ENCODE measurements at places on chromosomes 6 and 20.

DNA sequence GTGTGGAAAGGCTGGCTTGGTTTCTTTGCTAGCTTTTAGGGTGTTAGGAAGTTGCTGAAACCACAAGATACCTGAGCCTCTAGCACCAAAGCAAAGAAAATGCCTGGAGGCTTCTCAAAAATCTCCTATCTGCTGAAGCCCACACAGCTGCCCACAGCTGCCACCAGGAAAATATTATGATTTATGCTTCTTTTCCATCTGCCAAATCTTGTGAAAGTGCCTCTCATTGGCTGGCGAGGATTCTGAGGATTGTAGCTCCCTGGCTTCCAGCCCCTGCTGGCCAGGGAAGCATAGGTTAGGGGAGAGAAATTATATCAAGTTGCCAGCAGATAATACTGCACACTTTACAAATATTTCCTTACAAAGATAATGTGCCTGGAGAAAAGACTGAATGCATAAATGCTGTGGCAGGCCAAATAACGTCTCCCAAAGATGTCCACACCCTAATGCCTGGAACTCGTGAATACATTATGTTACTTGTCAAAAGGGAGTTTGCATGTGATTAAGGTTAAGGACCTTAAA is 98.4 kb downstream of the MRPL14 start:
- DNase-seq, result no peak

GRCh38 chr6:142822383-142822782 is 122.6 kb downstream of the HIVEP2 start:
- no peak for DNase-seq

GRCh38 chr20:48051794-48052474 is 266.7 kb upstream of the SULF2 start:
- DNase-seq, result no peak

DNA sequence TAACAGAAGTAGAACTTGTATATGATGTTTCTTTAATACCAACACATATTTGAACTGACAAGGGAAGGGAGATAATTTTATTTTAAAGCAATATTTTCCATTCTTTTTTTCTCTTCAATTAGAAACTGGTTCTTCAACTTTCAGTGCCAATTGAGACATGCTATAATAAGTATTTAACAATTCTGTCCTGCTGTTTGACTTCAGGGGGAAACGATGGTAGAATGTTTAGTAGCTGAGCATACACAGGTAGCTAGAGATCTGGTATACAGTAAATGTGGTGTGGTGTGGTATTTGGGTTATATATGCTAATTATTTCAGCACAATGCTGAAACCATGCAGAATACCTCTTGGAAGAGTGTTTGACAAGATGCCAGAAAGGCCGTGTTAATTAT is 156.9 kb downstream of the ARID1B start:
- DNase-seq, result no peak

DNA sequence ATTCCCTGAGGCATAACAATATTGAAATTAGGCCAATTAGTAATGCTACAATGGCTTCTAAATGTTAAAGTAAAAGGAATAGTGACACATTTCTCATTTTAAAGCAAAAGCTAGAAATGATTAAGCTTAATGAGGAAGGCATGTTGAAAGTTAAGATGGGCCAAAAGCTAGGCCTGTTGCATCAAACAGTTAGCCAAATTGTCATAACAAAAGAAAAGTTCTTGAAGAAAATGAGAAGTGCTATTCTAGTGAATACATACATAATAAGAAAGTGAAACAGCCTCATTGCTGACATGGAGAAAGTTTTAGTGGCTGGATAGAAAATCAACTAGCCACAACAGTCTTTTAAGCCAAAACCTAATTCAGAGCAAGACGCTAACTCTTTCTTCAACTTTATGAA is 12.9 kb downstream of the OR2A4 start:
- no peak for DNase-seq

DNA sequence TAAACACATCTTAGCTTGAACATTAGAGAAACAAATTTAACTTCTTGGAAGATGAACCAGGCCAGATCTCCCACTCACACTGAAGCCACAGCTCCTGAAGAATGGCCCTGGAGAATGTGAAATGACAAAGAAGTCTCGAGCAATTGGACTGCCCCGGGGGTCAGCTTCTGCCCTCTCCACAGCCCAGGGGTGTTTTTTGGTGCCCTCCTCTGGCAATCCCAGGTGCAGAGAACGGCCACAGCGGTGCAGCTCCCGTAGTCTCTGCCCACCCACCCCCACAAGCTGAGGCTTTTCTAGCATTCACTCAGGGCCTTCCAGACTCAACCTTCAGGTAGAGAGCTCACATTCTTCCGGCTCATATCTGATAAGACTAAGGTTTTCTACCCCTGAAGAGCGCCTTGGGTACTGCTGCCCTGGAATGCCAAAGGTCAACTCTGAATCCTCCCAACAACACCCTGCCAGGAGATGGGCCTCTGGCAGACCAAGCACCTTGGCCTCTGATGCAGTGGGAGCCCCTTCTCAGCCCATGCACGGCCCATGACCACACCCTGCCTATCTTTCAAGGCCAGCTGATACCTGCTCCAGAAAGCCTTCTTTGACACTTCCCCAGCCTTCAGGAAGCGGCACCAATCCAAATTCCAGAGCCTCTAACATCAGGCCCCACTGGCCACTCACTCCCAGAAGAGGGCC is 208.3 kb downstream of the SYNDIG1 start:
- no peak for DNase-seq

DNA sequence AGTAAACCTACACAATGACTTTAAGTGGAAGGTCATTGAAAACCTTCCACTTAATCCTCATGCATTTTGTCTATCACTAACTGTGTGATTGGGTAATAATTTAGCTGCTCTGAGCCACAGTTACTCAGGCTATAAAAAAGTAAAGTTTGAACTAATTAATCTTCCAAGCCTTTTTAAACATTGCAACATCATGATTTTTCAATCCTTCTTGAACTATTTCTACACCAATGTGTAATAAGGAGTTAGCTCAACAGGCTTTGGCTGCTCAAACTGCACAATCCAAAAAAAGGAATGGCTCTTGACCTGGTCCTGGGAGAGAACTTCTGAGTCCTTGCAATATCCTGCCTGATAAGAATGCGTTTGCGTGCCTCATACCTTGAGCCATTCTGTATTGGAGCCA is 34.8 kb upstream of the FILIP1 start:
- no peak for DNase-seq

DNA sequence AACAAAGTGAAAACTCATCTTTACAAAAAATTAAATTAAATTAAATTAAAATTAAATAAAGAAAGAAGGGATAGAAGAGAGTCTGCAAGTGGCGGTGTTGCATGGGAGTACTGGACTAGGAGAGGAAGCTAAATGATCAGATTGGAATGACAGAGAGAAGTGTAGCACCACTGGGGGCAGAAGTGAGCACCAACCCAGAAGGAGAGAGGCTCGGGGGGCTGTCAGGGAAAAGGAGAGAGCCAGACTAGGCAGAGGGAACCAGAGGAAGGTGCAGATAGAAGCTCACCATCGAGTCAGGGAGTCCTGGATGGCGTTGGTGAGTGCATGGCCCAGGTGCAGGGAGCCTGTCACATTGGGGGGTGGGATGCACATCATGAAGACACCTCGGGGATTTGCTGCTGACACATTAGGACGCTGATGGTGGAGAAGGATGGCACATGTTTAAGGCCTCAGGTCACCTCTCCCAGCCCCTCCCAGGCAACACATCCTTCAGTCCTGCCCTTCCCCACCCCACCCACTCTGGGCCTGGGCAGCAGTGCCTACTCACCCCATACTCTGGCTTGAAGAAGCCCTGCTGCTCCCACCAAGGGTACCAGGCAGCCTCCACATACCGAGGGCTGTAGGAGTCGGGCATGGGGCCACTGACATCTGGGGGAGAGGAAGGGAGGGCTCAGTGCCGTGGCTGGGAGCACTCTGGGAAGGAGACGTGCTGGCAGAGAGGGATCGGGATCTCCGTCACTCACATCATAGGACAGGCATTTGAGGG is 4.0 kb downstream of the VARS1 start:
- no peak for DNase-seq

DNA sequence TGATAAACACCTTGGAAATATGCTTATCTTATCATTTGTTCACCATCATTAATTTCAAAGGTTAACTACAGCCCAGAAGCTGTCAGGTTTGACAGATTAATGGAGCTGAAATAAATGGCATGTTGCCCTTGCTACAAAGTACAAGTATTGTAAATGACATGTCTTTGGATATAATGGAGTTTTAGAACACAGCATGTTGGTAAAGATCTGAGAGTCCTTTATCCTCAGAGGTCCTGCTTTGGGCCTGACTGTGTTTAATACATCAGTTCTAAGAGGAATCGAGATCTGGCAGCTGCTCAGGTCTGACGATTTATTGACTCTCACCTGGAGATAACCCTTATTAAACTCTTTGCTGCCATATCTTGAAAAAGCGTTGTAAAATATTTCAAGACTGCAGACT is 222.7 kb upstream of the OPRM1 start:
- no peak for DNase-seq

- DNase-seq, result no peak
These were observed 30.5 kb downstream of the NPEPL1 start for GRCh38 chr20:58722877-58723627.

DNA sequence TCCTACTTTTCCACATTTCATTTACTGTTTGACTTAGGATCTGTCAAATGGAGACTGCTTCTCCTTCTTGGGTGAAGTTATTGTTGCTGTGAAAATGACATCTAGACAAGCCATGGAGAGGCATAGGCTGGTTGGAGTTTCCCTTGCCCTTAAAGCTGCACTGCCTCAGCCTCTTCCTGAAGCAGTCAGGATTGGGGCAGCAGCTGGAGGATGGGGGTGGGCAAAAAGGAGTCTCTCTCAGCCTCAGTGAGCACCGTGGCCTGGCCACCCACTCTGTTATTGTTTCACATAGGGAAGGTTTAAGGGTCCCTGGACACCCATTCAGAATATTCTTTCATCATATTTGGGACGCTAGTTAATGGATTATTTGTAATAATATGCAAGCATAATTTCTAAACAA is 7.7 kb upstream of the ZBTB24 start:
- no peak for DNase-seq

- DNase-seq, result no peak
These were observed 17.6 kb downstream of the CBFA2T2 start for GRCh38 chr20:33507461-33507860.

- DNase-seq, result no peak
These were observed 5.8 kb downstream of the TFAP2C start for GRCh38 chr20:56634735-56635385.

DNA sequence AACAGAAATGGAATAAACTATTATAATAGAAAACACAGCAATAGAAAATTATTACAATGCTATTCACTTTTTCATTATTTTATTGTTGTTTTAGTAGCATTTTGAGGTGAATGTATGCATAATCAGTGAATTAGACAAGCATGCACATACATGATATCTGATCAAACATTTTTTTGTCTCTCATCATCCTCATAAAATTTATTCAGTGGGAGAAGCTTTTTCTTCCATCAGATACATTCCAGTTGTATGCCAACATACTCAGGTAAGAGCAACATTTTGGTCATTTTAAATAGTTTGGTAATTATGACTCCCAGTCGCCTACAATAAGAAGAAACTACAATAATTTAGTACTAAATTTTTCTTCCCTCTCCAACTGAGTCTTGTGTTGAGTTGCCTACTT is 44.5 kb downstream of the ADGRF1 start:
- DNase-seq, result no peak

DNA sequence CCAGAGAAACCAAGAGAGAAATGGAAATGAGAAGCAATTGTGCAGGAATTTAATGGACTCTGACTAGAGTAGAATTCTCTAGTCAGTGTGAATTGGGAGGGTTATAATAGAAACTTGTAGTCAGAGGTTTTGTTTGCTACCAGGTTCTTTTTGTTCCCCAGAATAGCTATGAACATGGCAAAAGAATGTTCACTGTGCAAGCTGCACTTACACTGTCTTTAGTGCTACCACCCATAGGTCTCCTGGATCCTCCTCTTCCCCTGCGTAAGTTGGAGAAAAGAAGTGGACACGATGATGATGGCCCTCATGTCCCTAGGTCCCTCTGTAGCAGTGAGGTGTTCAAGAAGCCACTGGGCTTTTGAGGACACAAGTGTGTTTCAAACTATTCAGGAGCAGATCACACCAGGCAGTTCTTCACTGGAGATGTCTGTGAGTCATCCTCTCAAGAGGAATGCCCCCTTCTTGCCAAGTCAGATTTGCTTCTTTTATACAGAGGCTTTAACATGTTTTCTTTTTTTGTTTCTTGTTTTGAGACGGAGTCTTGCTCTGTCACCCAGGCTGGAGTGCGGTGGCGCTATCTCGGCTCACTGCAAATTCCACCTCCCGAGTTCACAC is 47.6 kb upstream of the SMIM8 start:
- DNase-seq, result no peak

- no peak for DNase-seq
These were observed 462.9 kb downstream of the COL12A1 start for GRCh38 chr6:74742793-74743508.

DNA sequence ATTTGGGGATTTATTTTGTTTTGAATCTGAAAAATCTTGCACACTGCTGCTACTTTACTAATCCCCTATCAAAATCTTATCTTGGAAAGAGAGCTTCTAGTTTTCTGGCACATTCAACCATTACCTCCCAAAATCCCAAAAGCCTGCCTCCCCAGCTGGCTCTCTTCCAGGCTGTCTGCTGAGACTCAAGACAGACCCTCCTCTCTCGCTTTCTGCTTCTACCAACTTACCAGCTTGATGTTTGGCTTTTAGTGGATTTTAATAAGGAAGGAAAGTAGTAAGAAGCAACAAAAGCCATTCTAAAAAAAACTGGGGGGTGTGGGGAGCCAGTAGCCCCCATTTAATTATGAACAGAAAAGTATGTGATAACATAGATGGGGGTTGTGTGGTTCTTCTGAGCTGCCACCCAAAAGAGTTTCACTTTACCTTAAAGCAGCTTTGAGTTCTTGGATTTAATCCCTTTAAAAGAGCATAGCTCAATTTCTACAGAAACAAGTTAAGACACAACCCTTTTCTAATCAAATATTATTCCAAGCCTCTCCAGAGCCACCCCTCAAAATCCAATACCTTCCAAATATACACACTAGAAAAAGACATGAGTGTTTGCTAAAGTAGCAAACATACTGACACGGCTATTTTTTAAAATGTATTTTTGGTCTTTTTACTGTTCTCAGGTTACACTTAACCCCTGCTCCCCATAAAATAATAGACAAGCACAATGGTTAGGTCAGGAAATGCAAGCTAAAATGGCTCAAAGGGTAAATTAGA is 71.7 kb downstream of the ATP9A start:
- DNase-seq, result no peak

- no peak for DNase-seq
These were observed 25.7 kb upstream of the AAR2 start for GRCh38 chr20:36210436-36211021.

DNA sequence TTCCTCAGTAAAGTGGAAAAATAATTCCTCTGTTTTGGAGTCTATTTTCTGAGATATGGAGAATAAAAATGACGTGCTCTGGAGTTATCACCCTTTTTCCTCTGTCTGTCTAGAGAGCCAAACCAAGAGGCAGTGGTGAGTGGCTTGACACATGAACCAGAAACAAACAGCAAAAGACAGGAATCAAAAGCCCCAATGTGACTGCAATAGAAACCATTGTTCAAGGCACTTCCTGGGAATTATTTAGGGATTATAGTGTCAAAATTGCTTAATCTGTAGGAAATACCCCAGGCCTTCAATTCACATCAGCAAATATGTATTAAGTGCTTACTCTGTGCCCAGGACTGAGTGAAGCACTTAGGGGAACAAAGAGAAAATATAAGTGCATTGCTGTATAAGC is 560.4 kb upstream of the JAG1 start:
- no peak for DNase-seq

Measured in stimulated activated CD4-positive, alpha-beta T cell treated with anti-CD3 and anti-CD28 coated beads, TNF-alpha, amount 100 ng/mL, for 1 hour (primary cell).